Activated gamma-delta T cell treated with Interleukin-2 at 50 U/mL for 16 hours (primary cell): ENCODE measurements at places on chromosomes 3 and 15.
A peak's percentile ranks its signal among the peaks of the same experiment; 100 is the strongest.

- no peak for DNase-seq
These were observed 154.7 kb downstream of the ATP10A start for GRCh38 chr15:25708391-25708790.

DNA sequence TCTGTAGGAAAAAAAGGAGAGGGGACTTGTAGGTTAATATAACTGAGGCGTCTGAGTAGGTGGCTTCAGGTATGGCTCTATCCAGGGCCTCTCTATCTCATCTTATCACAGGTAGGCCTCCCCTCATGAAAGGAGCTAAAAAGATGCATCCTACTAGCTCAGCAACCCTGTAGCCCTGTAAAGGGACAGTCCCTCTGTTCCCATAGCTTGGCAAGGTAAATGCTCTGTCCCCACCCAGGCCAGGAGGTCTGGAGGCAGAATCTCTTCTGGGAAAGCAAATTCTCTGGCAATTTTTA lies 135.2 kb downstream of the CHSY1 start:
- DNase-seq, result no peak

GRCh38 chr3:180749322-180749721 lies 70.0 kb upstream of the CCDC39 start:
- DNase-seq, result no peak

DNA sequence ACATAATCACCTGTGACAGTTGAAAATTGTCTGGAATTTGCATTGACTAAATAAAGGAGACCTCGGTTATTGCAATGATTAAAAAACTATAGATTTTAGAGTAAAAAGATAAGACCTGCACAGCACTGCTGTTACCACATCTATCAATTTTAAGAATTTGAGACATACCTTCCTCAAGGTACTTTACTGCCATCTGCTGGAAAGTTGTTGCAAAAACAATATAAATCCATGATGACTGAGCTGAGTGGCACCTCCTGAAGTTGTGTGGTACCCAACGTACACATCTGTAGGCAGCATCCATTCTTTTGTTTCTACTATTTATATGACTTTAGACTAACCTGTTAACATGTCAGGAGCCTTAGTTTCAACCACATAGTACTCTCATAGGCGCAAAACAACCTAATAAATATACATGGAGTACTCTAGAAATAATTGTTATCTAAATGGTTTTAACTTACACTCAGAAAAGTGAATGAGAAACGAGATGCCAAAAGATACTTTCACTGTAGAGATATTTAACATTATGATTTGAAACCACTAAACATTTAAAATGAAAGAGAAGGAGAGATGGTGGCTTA lies 106.7 kb downstream of the GHSR start:
- no peak for DNase-seq

DNA sequence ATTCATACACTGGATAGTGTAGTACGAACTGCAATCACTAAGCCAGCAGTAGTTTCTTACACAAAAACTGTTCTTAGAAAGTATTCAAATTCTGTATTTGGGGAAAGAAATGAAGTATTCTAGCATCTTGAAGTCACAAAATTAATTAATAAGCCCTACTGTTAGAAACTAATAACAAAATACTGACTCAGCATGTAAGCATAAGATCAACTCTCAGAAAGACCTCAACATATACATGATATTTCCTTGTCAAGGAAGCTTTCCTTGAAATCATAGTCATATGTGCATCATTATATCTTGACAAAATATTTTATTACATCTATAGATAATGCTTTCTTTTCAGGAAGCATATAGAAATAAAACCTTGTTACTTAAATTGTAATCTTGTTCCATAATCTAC lies 115.5 kb upstream of the GOLGA6L6 start:
- no peak for DNase-seq

DNA sequence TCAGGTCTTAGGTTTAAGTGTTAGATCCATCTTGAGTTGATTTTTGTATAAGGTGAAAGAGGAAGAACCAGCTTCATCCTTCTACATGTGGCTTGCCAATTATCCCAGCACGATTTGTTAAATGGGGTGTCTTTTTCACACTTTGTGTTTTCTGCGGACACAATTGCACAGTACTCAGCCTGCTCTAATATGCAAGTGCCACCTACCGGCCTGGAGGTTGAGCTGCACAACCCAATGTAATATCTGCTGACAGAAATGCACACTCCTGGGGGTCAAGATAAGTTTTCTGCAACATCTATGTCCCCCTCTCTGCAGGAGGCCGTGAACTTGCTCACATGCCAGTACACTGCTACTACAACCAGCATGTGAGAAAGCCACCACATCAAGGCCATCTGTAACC lies 791.9 kb upstream of the ROBO1 start:
- no peak for DNase-seq

GRCh38 chr3:113541519-113541918 lies 9.2 kb downstream of the SIDT1 start:
- no peak for DNase-seq

- DNase-seq, result no peak
These were observed 642.9 kb upstream of the KCNMB2 start for GRCh38 chr3:177893331-177893730.

DNA sequence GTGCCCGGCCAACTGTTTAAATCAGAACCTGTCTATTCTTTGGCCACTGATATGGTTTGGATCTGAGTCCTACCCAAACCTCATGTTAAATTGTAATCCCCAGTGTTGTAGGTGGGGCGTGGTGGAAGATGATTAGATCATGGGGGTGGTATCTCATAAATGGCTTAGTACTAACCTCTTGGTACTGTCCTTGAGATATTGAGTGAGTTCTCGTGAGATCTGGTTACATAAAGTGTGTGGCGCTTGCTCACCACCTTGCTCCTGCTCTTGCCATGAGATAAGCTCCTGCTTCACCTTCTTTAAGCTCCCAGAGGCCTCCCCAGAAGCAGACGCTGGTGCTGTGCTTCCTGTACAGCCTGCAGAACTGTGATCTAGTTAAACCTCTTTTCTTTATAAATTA lies 42.4 kb downstream of the REC114 start:
- no peak for DNase-seq

GRCh38 chr3:75737831-75738493 lies 47.4 kb downstream of the ZNF717 start:
- DNase-seq, result no peak

GRCh38 chr15:78906316-78906620 lies 33.6 kb downstream of the MORF4L1 start:
- DNase-seq, result no peak

DNA sequence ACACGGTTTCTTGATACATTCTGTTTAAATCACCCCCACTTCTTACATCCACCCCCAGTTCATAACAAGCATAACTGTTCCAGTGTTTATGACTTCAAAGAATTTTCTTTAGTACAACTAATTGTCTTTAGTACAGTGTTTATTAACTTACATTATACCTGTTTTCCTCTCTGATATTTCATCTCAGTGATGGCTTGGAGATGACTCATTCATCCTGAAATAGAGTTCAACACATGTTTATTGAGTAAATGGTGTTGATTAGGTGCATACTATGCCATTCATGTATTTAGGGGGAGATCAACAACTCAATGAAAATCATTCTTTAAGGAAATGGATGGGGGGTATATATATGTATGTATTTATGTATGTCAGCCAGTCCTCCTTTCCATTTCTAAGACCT lies 21.7 kb upstream of the UTS2B start:
- DNase-seq, result no peak

DNA sequence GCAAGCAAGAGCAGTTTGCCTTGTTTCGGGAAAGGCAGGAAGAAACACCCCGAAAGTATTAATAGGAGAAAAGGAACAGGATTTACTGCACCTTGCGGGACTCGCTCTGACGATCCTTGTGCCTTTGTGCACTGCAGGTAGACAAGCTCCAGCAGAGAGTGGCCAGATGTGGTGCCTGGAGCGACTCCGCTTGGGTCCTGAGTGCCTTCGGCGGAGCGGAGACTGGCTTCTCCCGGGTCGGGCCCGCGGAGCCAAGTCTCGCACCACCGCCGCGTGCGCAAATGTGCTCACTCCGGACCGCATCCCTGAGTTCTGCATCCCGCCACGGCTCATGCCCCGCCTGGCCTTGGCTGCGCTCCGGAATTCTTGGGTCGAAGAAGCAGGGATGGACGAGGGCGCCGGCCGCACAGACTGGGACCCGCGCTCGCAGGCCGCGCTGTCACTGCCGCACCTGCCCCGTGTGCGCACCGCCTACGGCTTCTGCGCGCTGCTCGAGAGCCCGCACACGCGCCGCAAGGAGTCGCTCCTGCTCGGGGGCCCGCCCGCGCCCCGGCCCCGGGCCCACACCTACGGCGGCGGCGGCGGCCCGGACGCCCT lies 769 bp downstream of the C2CD4A start:
- no peak for DNase-seq

- DNase-seq, result no peak
These were observed 7.1 kb downstream of the NPTN start for GRCh38 chr15:73626072-73626471.

GRCh38 chr3:101171681-101172191 lies 148.6 kb downstream of the IMPG2 start:
- DNase-seq, result no peak

- no peak for DNase-seq
These were observed 287.8 kb upstream of the MCTP2 start for GRCh38 chr15:93943586-93943985.

DNA sequence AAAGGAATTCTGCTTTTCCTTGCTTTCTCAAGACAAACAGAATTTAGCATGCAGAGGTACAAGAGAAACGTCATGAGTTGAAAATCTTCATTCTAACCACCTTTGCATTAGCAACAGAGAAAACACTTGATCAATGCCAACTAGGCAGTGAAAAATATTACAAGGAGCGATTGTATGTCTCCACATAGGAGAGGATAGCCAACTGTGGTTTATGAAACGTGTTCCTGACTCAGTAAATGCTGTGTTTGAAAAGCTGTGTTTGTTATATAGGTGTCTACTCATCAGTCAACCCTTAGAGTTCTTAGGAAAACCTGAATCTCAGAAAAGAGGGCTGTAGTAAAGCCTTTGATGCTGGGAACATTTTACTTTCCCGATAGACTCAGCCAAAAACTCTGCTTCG lies 102.4 kb downstream of the FRMD4B start:
- DNase-seq, result no peak

GRCh38 chr15:57321973-57322601 lies 54.2 kb upstream of the CGNL1 start:
- no peak for DNase-seq

DNA sequence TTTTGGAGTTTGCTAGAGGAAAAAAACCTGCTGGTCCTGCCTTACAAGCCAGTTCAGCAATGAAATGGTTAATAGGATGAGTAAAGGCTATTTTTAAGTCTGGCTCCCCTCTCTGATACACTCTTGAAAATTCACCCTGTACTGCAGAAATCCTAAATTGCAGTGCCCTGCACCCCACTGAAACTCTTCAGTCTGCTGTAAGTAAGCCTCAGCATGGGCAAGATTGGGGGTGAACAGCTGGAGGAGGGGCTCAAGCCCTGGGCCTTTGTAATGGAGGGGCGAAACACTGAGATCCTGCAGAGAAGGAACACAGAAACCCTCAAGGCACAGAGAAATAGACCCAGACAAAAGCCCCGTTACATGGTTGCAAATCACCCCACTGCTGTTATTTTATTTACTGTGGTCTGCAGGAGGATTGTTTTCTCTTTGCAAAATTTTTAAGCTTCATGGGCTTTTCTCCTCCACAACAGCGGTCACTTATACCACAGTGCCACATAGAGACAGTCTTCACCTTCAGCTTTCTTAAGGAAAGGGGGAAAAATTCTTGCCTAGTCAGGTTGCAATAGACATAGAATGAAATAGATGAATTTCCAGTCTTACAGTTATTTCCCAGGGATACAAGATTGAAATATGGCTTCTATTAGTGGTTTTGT lies 45.0 kb downstream of the SOX2 start:
- no peak for DNase-seq

- no peak for DNase-seq
These were observed 10.2 kb downstream of the SHOX2 start for GRCh38 chr3:158095814-158096704.

DNA sequence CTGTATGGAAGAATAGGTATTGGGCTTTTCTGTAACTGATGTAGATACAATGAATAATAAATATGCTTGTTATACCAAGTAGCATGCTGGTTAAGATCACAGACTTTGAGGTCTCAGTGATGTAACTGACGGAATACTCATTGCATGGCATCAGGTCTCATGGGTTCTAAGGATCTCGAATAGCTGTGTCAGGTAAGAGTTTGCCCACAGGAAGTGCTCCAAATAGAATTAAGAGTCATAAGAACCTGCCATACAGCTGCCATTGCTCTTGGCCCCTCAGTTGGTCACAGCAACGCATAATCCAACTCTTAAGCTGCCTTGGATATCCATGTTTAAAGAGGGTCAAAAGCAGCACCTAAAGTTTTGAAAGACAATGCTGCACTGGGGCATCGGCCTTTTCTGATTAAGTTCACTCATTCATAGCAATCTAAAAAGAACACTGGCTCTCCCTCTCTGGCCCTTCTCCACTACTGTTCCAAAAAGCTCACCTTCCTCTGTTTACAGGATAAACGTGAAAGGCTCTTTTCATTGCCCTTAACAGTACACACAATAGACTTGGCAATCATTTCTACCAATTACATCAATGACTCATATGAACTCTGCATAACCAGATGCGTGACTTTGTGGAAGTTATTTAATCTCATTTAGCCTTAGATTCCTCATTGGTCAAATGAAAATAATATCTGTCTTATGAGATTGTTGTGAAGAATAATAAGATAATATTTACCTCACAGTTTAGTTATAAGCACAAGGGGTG lies 74.6 kb downstream of the ZBTB20 start:
- no peak for DNase-seq

DNA sequence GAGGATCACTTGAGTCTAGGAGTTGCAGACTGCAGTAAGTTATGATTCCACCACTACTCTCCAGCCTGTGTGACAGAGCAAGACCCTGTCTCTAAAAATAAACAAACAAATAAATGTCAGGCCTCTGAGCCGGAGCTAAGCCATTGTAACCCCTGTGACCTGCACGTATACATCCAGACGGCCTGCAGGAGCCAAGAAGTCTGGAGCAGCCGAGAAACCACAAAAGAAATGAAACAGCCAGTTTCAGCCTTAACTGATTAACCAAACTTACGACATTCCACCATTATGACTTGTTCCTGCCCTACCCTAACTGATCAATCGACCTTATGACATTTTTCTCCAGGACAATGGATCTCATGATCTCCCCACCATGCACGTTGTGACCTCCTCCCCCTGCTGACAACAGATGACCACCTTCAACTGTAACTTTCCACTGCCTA lies 32.5 kb upstream of the ZKSCAN7 start:
- no peak for DNase-seq

DNA sequence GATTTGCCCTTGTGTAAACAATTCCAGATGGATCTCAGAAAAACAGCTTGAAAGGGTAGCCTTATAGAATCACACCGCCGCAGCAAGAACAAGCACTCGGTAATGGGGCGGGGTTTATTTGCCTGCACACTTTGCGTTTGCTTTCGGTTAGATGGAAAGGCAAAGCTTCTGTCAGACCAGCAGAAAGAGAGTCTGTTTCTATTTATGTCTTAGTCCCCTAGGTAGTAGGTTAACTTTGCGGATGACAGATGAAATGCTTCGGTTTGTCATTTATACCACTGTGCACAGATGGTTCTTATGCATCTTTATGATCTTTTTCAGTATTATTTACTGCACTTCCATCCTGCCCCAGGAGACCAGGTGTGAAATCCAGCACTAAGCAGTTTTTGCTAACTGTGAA lies 62.2 kb downstream of the PYDC2 start:
- no peak for DNase-seq

- DNase-seq, result peak; percentile 45
These were observed 3.8 kb downstream of the TCTA start for GRCh38 chr3:49415931-49416601.
